Melanocyte of skin (primary cell): ENCODE measurements at places on chromosomes 12 and 14. TPM values are rescaled to one million over a fixed set of nuclear protein-coding genes. Genes with fewer than 3 reads are reported as not detected.

Gene PPM1H
- total RNA-seq, result 39.6 and 76.8 TPM in 2 replicates

Gene NGB
- total RNA-seq, result not detected in 2 replicates

Gene KCNJ8
- total RNA-seq, result under 0.01 and 0.73 TPM in 2 replicates

Gene MANSC4
- total RNA-seq, result 0.36 TPM in 1 of 2 replicates, not detected in the other

Gene PTPN6
- not detected in 2 replicates for total RNA-seq

Gene RERGL
- not detected in 2 replicates for total RNA-seq

Gene MYF6
- total RNA-seq, result not detected in 2 replicates

Gene CACNB3
- total RNA-seq, result 6.9 and 11.0 TPM in 2 replicates

Gene TSPAN8
- not detected in 2 replicates for total RNA-seq

Gene GRIP1
- 1.4 and 2.9 TPM in 2 replicates for total RNA-seq

Gene FAIM2
- under 0.01 TPM in 1 of 2 replicates, not detected in the other for total RNA-seq

Gene SLC10A1
- total RNA-seq, result not detected in 2 replicates

Gene KERA
- total RNA-seq, result not detected in 2 replicates

Gene NANOG
- total RNA-seq, result not detected in 2 replicates

Gene PRB4
- total RNA-seq, result not detected in 2 replicates

Gene AMIGO2
- 4.0 and 7.4 TPM in 2 replicates for total RNA-seq

Gene FOXN4
- total RNA-seq, result under 0.01 TPM in 1 of 2 replicates, not detected in the other

Gene EIF2B2
- total RNA-seq, result 56.8 and 90.2 TPM in 2 replicates

Gene PGF
- 4.7 and 5.2 TPM in 2 replicates for total RNA-seq

Gene CELA1
- not detected in 2 replicates for total RNA-seq

Gene GOLT1B
- total RNA-seq, result 26.8 and 52.3 TPM in 2 replicates

Gene ZBTB42
- total RNA-seq, result 6.5 and 6.9 TPM in 2 replicates

Gene KRT83
- not detected in 2 replicates for total RNA-seq
